ENCODE measurements at places on chromosomes 11 and 22.
A peak's percentile ranks its signal among the peaks of the same experiment; 100 is the strongest.

- DNase-seq, result no peak
Observed at GRCh38 chr11:23399995-23400394, 539.7 kb upstream of the CCDC179 start.

DNA sequence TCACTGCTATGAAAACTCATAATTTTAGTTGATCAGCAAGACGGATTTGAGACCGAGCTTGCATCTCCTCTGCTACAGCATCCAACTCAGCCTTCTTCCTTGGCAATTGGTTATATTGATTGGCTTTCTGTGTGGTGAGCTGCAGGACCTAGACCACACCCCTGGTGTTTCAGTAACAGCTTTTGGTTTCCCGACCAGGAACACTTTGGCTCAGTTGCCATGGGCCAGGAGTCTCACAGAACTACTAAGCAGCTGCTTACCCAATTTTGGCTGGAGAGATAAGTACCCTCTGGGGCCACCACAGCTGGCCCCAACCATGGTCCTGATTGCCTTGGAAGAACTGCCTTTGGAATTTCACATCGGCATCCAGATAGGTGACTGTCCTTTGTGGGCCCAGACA is at the start of gene GLYATL1:
Gene GLYATL1, plus strand, starts transcription at position 212 of the 400 bp plus-strand sequence. CDS start 7,600 bp downstream, outside the sequence.
- no peak for DNase-seq

DNA sequence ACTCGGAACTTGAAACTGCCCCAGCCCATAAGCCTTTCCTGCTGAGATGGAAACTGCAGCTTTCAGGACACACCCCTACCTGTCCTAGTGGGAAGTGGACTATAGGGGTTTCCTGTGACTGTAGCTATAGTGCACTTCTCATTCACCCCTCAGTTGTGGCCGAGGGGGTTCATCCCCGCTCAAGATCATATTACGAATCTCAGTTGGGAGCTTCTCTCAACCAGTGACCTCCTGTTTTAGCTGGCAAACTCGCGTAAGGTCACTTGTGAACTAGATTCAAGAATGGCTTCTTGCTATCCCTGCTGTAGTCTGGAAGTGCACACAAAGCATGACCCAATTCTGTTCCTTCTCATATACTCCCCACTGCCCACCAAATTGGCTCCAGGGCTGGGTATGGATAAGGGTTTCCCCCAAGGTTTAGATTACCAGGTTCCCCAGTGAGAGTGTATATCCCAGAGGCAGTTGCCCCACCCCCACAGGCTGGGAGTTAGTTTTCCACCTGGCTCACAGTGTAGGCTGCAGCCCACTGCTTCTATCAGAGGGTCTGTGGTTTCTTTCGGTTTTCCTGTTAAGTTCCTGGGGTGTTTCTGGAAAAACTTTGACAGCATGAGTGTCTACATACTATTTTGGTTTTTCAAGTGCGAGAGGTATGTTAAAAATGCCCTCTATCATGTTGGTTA is 812.9 kb downstream of the JRKL start:
- DNase-seq, result no peak

DNA sequence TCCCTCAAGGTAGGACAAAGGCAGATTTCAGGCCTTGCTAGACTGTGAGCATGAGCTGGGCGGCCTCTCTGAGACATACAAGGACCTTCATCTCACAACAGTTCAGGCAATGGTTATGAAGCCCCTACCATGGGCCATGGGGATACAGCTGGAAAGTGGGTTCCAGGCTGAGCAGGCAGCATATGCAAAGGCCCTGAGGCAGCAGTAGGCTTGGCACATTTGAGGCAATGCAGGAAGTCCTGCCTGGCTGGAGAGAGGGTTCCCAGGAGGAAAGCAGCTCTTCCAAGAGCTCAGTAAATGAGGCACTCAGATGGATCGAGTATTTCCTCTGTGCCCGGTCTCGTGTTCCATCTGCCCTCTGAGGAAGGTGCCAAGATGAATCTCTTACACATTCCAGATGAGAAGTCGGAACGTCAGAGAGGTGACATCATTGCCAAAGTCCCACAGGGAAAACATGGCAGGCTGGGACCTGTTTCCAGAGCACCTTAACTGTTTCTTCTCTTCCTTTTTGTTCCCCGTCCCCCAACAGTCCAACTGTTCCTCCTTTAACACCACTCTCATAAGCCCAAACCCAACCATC is 388.6 kb downstream of the MN1 start:
- no peak for DNase-seq

- no peak for DNase-seq
Observed at GRCh38 chr22:44878483-44879300, 126.3 kb downstream of the ARHGAP8 start.

DNA sequence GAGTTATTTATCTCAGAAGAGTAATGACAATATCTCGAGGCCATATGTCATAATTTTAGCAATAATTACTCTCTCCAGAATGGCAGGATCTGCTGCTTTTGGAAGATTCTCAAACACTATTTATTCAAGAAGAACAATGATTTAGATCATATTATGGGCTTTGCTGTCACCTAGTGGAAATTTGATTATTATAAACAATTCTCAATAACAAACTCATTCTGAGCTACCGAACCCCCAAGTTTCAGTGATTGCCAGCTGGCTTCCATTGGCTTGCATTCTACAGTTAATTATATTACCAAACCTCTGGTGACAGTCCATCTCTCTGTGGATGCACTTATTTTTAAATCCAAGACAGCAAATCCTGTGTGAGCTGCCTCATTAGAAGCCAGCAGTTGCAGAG is 27.9 kb upstream of the SLC36A4 start:
- peak; percentile 33 for DNase-seq

DNA sequence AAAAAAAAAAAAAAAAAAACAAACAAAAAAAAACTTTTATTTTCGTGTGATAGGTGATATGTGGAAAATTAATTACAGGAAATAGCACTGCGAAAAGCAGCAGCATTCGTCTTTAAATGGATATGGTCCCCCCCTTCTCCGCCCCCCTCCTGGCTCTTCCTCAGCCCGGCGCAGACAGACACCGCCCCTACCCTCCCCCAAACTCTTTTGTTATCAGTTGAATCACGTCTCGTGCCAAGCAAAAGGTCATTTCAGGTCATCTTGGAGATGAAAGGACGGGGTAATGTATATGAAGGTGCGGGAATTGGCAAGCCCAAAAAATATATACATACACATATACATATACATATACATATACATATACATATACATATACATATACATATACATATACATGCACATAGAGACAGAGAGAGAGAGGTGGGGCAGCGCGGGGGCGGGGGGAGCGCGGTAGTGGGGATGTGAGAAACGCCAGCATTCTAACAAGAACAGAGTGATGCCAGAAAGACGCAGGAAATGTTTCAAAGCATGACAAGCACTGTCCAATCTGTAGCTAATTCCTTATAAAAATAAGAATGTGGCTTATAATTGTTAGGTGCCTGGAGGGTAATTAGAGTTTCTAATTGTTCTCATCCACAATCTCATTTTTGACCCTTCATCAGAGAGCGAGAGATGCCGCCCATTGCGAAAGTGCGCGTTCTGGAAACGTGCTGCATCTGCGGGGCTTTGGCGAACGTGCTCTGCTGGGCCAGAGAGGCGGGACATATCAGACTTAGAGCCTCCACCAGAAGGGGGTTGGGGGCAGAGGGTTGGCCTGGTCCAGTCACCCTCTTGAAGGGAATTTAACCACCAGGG is 214.5 kb upstream of the UBASH3B start:
- DNase-seq, result no peak

DNA sequence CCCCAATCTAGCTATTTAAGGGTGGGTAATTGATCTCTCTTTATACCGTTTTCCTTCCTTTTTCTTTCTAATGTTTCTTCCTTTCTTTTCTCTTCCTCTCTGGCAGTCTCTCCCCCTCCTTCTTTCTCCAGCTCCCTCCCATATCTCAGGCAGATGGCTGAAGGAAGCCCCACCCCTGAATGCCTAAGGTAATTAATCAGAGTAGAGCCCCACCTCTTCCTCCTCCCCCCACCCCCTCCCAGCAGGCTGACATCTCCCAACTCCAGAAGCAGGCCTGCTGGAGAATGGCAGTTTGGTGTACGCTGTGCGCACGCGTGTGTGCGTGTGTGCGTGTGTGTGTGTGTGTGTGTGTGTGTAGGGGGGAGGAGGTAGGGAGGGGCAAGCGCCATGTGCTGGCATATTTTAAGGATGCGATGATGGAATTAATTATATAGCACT is 122.6 kb downstream of the APOL5 start:
- DNase-seq, result no peak

DNA sequence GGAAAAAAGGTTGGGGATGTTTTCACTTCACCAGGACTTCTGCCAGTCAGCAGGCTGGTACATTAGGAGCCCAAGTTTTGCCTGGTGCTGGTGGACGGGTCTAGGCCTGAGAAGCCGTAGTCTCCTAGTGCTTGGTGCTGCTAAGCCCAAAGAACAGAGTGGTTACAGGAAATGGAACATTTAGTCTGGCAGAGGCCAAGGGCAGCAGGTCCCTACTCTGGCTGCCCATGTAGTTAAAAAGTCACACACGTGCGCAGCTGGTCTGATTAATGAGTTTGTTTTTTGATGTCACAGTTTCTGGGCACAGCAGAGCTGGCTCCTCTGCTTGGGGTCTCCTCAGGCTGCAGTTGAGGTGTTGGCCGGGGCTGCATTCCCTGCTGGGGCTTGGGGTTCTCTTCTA is 20.6 kb downstream of the BCR start:
- no peak for DNase-seq

- DNase-seq, result no peak
Observed at GRCh38 chr11:69385144-69385820, 91.3 kb downstream of the MYEOV start.

GRCh38 chr22:20867179-20868024 is 8.6 kb downstream of the SNAP29 start:
- DNase-seq, result no peak

- DNase-seq, result no peak
Observed at GRCh38 chr22:32803738-32804435, 2.4 kb downstream of the TIMP3 start.

GRCh38 chr11:118211006-118211405 is 13.8 kb downstream of the JAML start:
- no peak for DNase-seq

- DNase-seq, result no peak
Observed at GRCh38 chr11:58003591-58003990, 20.1 kb upstream of the OR9Q1 start.

DNA sequence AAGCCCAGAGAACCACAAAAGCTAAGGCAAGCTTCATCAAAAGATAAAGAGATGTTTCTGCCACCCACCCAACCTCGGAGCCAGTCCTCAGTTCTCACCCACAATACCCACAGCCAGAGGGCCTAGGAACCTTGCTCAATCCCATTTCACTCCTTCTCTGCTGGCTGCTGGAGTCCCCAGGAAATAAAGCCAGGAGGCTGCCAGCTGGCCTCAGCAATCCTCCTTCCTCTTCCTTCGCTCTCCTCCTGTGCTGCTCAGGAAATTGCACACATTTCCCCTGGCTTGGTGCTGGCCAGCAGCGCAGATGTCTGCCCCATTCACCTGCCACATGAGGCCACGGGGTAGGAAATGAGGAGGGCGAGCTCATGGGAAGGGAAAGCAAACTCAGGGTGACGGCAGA is 91.8 kb upstream of the LDLRAD3 start:
- no peak for DNase-seq

GRCh38 chr22:48889209-48889830 is 938.4 kb downstream of the BRD1 start:
- DNase-seq, result no peak

GRCh38 chr11:44464741-44465140 is 100.7 kb upstream of the CD82 start:
- no peak for DNase-seq

GRCh38 chr22:29073618-29074275 is 912 bp downstream of the KREMEN1 start:
- DNase-seq, result no peak

DNA sequence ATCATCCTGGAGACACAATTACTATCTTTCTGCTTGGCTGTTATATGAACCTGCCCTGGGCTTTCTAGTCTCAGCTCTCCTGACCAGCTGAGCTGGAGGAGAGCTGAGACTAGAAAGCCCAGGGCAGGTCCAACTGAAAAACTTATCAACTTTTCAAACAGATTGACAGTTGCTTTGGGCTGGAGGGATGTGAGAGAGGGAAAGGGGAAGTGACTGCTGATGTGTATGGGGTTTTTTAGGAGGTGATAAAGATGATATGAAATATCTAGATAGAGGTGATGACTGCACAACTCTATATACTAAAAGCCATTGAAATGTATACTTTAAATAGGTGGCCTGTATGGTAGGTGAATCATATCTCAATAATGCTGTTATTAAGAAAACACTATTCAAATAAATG is 60.2 kb upstream of the CHRM4 start:
- no peak for DNase-seq

DNA sequence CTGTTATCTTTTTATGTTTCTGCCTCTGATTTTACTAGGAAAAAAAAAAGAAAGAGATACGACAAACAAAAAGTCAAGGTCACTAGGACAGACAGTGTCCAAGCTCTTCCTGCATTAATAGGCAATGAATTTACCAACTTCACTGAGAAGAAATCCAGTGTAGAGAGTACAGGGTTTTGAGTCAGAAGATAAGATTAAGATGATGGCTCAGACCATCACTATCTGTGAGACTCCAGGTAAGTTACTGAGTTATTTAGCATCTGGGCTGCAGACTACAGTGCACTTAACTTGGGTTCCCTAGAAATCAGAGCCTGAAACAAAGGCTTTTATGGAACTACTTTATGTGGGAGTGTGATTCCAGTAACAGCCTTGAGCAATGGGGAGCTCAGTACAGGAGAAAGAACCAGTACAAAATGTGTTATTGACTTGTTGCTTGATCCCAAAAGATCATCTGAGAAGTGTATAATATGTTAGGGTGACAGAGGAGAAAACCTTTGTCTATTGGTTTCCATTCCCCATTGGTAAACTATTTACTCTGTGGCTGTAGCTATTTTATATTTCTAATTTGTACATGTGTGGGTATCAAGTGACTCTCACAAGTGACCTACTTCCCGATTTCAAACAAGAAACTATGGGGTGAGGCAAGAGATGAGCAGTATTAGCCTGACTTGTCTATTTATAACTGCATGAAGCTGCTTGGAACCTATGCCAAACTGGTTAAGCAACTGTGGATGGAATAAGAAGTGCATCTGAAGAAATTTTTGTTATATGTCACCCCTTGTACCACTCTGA is 395.8 kb downstream of the RAB38 start:
- DNase-seq, result no peak

DNA sequence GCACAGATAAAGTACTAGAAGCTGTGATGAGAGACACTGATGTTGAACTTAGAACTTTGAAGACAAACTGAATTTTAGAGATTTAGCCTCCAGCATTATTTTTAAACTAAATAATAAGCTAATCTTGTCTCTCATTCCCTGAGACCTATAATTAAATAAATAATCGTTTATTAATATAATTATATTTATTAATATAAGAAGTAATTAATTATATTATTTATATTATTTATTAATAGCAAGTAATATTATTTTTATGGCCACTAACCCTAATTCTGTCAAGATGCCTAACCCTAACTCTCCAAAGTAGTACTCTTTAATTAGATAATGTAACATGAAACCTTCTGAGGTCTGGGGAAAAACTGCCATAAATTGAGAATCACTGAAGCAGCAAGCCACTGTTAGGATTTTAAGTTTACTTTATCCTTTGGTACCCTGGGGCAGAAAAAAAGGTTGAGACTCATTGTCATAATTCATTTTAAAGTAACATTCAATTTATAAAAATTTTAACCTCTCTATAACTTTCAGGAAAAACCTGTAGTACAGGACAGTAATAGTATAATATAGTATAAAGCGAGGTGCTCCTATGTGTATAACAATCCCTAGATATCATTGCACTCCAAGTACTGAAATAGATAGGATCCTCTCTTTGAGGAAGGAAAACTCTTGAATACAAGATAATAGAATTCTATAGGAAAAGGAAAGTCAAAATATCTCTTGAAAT is 85.4 kb downstream of the TTC28 start:
- no peak for DNase-seq

Measured in CD4-positive, alpha-beta T cell treated with Interleukin-2 at 100 ng/mL for 4 hours (primary cell).